ENCODE measurements at places on chromosomes 5 and 9.
A peak's percentile ranks its signal among the peaks of the same experiment; 100 is the strongest.

DNA sequence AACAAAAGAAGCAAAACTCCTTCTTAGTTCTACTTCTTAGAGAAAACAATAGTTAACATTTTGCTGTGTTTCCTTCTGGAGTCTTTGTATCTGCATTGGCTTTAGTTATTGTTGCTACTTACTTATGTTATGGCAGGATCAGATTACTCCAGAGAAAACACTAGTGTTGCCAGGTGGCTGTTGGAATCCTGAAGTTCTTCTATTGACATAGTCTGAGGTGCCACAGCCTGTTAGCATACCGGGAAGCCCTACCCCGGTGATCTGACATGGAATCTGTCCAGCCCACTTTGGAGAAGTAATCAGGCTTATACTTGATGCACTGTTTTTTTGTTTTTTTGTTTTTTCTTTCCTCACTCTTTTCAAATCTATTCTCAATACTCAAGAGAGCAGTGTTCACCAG, 68.5 kb upstream of the CEP78 start:
- DNase-seq: no peak

GRCh38 chr5:157327771-157328170, 61.8 kb downstream of the CYFIP2 start:
- no peak for DNase-seq

- DNase-seq: no peak
These were observed 28.9 kb downstream of the DCP2 start for GRCh38 chr5:113005454-113005853.

DNA sequence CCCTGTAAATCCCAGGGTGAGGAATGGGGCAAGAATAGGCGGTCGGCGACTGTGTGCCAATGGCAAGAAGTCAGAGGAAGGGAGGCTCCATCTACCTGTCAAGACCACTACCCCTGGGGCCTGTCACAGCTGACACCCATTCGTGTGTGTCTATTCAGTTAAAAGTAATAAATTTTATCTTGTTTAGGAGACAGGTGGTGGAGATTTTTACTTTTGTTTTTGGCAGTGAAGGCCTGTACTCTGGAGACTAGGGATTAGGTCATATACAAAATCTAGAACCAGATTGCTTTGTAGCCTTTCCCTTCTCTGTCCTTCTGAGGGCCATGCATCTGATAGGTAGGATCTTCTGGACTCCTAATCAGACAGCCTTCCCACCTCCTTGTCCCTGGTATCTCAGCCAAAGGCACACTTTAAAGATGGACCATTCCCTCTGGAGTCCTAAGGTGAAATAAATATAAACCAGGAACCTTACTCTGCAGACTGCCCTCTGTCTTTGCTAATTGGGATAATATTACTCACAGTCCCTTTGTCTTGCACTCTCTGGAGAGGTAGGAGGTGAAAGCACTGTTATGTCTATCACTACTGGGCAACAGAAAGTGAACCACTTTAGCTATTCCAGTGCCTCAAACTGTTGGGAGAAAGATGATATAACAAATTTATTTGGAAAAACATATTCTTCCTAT, 213.2 kb upstream of the ACTBL2 start:
- no peak for DNase-seq

DNA sequence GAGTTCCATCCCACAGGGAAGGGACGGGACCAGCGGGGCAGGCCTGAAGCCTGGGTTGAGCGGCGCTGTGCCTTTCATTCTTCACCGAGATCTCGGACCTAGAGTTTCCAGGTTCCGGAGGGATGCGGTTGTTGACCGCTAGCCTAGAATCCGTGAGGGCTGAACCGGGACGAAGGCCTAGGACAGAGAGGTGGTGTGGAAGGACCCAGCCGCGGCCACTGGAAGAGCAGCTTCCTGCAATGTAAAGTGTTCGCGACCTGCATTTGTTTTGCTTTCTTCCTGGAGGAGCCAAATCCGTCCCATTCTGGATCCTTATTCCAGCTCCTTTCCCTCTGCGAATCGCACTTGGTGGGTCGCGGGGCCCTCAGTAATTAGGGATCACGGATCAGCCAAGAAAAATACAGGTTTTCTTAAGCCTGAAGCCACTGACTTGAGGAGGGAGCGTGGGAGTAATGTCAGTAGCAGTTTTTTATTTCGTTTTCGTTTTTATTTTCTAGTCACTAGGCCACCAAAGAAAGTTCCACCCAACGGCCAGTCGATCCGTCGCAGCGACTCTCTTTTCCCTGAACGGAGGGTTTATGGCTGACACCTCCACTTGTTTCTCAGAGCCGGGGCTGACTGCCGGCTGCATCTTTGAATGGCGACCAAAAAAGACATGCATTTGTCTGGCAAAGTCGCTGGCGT, 48.6 kb downstream of the ANXA2R start:
- peak; percentile 27 for DNase-seq

Measured in activated B cell treated with CpG ODN at 0.5 μM for 24 hours (primary cell).